ENCODE measurements at places on chromosomes 3 and 15.

- no peak for DNase-seq
Measured at GRCh38 chr3:37627951-37628620, 233.6 kb upstream of the CTDSPL start.

DNA sequence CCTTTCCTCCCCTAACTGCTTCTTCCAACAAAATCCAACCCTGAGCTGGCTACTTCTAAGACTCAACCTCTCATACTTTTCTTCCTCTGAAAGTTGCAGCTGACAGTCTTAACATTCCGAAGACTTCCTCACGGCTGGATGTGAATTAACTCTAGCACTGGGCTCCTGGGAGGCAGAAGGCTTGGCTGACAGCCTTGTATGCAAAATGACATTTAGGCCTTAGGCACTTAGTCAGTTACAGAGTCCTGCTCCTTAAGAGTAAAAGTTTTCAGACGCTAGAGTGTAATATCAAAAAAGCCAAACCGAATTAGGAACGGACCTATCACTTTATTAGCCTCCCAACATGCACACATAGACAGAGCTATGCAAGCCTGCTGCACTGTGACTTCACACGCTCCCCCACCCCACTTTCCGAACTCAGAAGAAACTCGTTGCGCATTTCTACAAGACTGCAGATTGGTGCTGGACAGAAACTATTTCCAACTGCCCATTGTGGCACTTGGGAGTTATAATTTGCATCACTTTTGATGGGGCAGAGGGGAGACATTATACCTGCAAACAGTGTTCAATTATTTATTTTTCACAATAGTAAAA lies 15.5 kb upstream of the ANXA2 start:
- no peak for DNase-seq

DNA sequence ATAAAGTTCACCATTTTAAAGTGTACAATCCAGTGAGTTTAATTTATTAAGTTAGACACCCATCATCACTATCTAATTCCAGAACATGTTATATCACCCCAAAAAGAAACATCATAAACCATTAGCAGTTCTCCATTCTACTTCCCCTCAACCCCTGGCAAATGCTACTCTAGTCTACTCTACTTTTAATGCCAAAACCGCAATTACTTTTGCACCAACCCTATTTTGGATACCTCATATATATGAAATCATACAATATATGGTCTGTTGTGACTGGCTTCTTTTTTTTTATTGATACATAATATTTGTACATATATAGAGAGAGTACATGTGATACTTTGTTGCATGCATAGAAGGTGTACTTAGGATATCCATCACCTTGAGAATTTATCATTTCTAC lies 190.5 kb upstream of the RARB start:
- no peak for DNase-seq

- no peak for DNase-seq
Measured at GRCh38 chr3:48789665-48790064, 58.0 kb downstream of the PRKAR2A start.

GRCh38 chr3:177714945-177715344 lies 517.7 kb upstream of the TBL1XR1 start:
- no peak for DNase-seq

DNA sequence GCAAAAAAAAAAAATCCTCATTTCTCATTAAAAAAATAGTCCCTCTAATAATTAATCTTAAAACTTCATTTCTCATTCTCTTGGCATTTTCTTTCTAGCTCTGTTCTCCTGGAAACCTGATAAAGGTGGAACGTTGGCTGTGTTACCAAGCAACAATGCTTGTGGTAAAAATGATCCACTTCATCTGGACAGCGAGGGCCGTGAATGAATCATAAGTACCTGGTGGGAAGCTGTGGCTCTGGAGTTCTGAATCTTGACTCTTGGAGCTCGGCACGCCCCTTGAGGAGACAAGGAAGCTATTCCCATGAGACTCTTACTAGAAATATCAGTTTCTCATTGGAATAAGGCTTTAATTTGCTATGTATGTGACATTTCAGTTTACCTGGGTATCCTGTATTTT lies 32.5 kb downstream of the BCL2L10 start:
- DNase-seq, result no peak

Measured in stimulated activated CD4-positive, alpha-beta T cell treated with anti-CD3 and anti-CD28 coated beads, TNF-alpha, amount 100 ng/mL, for 48 hours (primary cell).